Testis (tissue), 5 donors: ENCODE measurements at places on chromosomes 1 and 21.

DNA sequence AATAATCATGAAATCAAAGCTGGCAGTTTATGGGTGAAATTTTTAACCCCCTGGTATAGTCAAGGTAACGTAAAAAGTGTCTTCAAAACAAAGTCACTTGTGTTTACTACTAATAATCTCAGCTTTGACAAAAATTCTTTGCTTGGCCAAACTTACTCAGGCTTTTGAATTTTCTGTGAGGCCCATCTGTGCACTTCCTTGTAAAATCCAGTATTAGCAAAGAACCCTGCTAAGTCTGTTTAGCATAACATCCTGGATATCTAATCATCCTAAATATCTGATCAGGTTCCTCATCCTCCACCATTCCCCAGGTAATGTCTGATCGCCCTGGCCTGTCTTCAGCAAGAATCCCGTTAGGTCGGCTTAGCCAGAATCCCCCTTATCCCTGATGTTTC, 3.0 kb downstream of the LYST start:
- no peak for DNase-seq

DNA sequence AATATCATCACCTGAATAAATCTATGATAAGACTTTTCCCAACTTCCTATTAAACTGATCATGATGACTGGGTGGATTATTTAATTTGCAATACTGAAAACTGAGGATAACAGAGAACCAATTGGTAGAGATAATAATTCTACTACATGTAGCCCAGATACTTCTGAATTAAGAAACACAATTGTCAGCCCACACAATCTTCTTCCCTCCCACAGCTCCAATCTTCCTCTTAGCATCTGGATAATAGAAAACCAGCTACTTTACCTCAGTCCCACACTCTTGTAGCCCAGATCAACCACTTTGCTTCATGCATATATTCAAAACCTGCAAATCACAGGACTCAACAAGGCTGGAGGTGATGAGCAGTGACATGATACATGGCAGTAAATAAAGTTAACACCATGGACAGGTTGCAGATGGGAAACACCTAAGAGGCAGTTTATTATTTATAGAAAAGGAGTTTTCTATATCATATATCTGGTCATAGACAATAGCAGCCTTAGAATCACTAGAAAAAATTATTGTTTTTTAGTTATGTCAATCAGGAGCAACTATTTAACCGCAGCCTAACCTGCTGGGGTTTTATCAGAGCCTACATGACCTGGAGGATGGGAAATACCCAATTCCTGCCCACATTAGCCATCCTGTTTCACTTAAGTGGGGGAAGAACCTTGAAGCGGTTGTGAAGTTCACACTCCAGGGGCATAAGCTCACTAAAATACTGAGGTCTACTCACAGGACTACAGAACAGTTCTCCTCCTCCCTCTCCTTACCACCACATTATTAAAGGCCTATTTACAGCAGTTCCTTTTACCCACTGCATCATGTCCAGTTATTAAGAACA, 16.7 kb downstream of the FRRS1 start:
- no peak for DNase-seq

DNA sequence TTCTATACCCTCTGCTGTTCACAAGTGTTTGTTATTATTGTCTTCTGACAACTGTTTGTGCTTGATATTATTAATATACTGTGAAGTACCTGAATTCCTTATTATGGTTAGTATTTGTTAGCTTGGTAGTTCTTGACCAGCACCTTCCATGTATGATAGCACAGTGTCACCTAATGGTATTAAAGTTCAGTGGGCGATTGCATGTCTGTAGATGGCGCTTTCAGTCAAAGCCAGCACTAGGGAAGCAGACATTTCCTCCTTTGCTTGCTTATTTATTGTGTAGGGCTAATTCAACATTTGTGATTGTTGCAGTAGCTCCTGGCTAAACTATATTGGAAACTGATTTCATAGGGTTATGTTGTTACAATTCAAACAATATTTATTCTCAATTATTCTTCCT, 218.0 kb downstream of the ZP4 start:
- no peak for DNase-seq

DNA sequence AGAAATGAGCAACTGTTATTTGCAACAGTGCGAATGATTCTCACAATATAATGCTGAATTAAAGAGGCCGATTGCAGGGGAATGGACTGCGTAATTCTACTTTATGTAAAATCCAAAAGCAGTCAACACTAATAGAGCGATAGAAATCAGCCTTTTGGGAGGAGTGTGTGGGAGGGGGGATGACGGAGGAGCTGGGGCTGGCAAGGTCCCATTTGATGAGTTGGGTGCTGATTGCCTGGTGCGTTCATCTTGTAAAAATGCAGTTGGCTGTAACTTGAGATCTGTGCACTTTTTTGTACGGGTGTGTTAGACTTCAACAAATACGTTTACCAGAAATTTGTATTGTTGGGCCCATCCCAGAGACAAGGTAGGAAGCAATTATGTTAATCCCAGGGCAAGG, 20.7 kb downstream of the TNFRSF8 start:
- no peak for DNase-seq

- DNase-seq, result no peak
Measured at GRCh38 chr1:151327903-151328674, 873 bp upstream of the PI4KB start.

- DNase-seq, result no peak
Measured at GRCh38 chr1:9121496-9122409, 7.1 kb downstream of the GPR157 start.

DNA sequence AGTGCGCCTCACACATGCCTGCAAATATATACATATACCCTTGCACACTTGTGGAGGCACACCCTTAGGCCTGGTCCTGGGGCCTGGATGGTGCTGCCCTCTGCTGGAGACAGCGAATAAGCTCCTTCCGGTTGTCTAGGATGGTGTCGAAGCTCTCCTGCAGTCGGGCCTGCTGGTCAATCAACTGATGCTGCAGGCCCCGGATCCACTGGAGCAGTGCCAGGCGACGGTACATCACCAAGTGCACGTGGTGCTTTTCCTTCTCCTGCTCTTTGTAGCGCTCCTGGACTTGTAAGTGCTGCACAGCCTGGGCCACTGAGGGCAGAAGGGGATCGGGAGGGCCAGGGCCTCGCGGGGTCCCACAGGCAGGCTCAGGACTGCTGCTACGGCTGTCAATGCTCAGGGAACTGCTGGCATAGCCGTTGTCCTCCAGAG, 3.1 kb downstream of the C1orf216 start:
- peak; percentile 69 for DNase-seq

GRCh38 chr1:18144916-18145647, 37.5 kb downstream of the IGSF21 start:
- no peak for DNase-seq

- DNase-seq, result no peak
Measured at GRCh38 chr1:14794906-14795305, 196.4 kb downstream of the KAZN start.

GRCh38 chr1:1043921-1044320, 24.0 kb downstream of the AGRN start:
- DNase-seq, result no peak

- peak; percentile 85 for DNase-seq
Measured at GRCh38 chr1:31182352-31182751, 57.3 kb downstream of the NKAIN1 start.

DNA sequence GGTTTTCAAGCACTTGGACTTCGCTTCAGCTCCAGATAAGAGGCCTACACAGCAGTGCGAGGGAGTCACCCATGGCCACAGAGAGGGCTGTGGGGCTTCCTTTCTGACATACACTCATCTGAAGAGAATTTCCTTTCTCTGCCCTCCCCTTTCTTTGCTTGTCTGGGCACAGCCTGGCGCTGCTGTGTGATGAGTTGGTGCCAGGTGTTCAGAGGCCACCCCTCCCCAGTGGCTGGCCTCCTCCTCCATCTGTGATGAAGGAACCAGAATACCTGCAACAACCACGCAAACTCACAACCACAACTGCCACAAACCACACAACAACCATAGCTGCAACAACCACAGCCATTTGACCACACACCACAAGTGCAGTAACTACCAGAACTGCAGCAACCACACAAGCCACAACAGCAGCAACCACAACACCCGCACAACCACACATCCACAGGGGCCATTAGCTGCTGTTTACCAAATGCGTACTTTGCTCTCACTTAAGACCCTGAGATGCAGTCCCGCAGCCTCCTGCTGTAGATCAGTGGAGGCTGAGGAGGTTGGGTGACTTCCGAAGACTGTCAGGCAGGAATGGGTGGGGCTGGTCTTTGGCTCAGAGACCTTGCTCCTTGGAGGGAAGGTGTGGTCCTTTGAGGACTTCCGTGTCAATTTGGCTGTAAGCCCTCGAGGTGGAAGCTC, 71.1 kb downstream of the IER5 start:
- peak; percentile 32 for DNase-seq

DNA sequence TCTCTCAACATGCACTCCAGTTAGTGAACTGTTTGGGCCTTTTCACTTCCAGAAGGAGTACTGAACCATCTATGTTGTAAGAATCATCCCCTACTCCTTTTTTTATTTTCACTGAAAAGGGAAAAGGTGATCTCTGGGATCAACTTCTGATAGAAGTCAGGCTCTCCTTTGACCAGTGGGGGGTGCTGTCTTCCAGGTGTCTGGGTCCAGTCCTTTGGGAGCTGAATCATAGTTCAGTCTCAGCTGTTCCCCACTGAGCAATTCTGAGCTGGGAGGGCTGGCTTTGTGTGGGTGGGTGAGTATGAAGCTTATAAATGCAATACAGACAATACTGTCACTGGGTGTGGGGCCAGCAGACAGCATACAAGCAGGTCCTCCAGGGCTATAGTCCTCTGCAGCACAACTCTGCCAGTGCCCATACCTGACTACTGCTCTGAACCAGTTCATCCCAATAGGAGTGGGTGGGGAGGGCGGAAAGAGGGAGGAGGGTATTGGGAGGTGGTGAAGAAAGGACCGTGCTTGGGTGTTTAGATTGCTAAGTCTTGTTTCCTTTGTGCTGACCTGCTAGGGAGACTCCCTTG, 12.5 kb upstream of the SARS1 start:
- DNase-seq, result peak; percentile 80

- DNase-seq, result no peak
Measured at GRCh38 chr21:37207441-37208009, 59.6 kb downstream of the VPS26C start.

DNA sequence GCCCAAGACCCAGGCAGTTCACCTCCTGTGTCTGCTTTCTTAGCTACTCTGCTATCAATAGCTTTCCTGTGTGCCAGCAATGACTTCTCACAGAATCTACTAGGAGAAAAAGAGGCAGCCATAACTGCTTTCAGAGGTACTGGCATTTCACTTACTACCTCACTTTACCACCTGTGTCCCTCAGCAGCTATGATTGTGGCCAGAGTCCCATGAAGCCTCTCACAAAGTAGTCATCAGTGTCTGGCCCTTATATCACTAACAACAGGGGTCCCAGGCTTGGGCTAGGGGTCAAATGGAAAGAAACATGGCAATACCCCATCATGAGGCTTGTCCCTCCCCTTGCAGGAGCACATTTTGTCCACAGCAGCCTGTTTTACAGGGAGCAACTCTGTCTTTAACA, 62.7 kb upstream of the EPS8L3 start:
- no peak for DNase-seq

GRCh38 chr1:8560035-8560434, 242.1 kb downstream of the SLC45A1 start:
- DNase-seq, result no peak

- DNase-seq, result no peak
Measured at GRCh38 chr1:235266967-235267366, 61.0 kb downstream of the ARID4B start.

- no peak for DNase-seq
Measured at GRCh38 chr1:7278045-7278444, 492.8 kb downstream of the CAMTA1 start.

DNA sequence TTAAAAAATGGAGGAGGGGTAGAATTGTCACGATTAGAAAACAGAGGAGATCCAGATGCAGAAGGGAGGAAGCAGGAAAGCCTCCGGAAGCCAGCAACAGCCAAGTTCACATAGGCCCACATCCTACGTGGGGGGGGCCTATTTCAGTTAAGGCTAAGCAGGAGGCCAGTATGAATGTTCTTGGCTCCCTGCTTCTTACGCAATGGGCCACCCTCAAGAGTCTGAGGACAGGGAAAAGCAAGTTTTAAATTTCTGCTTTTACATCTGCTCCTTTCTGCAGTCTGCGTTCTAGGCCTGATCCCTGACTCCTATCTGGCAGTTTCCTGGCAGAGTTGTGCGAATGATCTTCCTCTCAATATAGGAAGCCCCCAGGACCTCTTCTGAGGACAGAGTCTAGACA, 30.6 kb downstream of the RABIF start:
- DNase-seq, result peak; percentile 84

GRCh38 chr1:147612366-147612765, 58.0 kb downstream of the ACP6 start:
- no peak for DNase-seq

GRCh38 chr1:2604156-2604843, 17.7 kb downstream of the PRXL2B start:
- peak; percentile 6 for DNase-seq

DNA sequence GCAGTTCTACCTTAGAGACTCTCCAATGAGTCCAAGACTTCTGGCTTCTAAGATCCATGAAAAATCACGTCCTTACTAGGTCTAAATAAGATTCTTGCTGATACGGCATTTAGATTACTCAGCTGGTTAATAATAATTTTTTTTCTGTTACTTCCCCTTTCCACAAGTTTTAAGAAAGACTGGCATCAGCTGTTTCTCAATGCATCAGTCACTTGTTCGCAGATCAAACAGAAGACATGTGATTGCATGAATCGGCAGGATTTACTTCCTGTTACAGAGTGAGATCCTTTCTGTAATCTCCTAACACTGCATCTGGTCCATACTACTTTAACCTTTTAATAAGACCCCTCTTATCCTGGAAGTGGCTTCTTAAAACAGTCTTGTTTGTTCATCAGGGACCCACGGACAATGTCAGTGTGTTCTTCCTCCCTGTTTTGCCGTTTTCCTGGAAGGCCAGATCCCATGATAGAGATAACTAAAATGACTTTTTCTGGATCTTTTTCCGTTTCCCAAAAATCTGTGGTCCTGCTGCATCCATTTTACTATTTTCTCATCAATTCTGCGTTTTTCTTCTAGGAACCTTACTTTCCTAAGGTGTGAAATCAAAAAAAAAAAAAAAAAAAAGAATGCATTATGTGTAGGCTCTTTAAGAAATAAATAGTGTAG, 6.1 kb downstream of the NPL start:
- no peak for DNase-seq

- DNase-seq, result peak; percentile 87
Measured at GRCh38 chr21:45554477-45555175, 12.4 kb upstream of the SLC19A1 start.
